ENCODE measurements at places on chromosomes 6 and 20.

DNA sequence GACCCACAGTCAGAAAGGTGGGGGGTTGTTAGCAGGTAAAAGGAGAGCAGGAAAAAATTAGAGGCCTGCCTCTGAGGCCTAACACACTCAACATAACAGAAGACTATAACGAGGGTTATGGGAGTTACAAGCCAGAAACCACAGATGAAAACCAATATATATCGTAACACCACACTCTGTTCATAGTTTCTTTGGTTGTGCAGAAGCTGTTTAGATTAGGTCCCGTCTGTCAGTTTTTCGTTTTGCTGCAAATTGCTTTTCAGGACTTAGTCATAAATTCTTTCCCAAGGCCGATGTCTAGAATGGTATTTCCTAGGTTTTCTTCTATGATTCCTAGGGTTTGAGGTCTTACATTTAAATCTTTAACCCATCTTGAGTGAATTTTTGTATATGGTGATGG lies 3.7 kb upstream of the MAP3K5 start:
- no peak for DNase-seq

DNA sequence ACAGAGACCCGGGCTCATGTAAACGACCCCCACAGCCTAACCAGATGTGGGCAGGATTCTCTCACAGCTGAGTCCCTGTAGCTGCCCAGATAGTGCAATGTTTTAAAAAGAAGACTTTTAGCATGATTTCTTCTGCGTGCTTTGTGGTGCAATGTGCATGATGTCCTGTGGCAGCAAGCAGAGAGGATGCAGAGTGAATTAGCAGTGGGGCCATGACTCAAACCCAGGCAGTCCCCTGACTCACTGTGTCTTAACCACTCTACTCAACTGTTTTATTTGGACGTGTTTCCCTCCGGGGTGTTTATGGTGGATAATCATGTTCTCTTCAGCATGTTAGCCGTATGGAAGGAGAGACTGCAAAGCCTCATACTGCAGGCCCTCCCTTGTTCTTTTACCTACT lies 247.9 kb downstream of the SLC24A3 start:
- DNase-seq, result peak; percentile 87

- no peak for DNase-seq
Measured at GRCh38 chr6:170075659-170076223, 215.1 kb downstream of the DLL1 start.

- peak; percentile 38 for DNase-seq
Measured at GRCh38 chr6:17167327-17167979, 65.6 kb downstream of the STMND1 start.

- DNase-seq, result peak; percentile 31
Measured at GRCh38 chr6:81734081-81734480, 18.4 kb downstream of the TENT5A start.

DNA sequence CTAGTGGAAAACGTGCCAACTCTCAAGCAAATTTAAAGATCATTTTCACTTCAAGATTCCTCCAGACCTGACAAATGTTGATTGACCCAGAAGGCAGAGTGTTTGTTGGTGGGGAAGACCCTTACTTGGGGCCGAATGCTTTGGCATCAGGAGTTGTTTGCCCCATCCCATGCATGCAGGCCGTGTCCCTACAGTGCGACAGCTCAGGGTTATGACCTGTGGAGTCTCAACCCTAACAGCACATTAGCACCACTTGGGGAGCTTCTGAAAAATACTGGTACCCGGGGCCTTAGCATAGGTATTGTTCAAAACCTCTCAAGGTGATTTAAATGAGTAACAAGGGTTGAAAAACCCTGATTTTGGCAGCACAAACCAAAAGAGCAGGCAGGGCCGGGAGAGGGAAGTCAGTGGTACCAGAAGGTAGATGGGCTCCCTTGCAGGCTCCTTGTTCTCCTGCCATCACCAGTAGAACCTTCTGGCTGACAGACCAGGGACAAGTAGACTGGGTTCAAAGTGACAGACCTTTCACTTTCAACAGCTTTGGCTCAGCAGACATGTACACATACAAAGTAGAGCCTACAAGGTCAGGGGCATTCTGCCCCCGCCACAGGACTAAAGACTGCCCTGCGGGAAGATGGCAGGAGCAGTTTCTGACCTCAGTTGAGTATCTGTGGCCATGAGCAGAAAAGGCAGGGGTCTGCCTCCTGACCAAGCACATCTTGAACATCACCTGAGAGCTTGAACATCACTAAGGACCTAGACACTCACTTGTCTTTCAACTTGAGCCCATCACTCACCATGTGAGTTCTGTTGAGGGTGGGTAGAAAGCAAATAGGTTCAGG lies 39.6 kb downstream of the PLCG1 start:
- DNase-seq, result no peak

GRCh38 chr6:166478782-166479592 lies 96.2 kb upstream of the MPC1 start:
- DNase-seq, result no peak

GRCh38 chr20:41177636-41178035 lies 40.3 kb downstream of the PLCG1 start:
- peak; percentile 94 for DNase-seq

Measured in cardiac fibroblast (primary cell).